ENCODE measurements at places on chromosomes 2 and 18.

DNA sequence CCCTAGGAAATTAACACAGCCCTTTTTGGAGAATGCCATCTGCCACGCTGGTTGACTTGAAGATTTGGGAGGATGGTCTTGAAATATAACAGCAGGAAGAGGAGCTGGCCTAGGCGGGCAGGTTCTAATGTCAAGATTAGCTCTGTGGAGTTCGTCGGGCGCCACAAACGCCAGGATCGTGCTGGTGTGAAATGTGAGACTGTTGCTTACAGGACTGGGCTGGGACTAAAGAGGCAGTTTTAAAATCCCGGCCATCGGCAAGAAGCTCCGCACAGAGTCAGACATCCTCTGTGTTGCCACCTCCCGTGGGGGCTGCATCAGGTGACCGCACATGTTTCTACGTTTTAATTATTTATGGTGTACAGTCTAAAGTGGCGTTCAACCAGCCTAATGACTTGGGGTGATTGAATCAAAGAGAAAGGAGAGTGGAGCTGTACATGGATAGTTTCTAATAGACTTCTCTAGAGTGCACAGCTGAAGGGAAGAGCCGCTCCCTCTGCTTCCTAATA lies 99.4 kb upstream of the BCL11A start:
- no peak for DNase-seq

DNA sequence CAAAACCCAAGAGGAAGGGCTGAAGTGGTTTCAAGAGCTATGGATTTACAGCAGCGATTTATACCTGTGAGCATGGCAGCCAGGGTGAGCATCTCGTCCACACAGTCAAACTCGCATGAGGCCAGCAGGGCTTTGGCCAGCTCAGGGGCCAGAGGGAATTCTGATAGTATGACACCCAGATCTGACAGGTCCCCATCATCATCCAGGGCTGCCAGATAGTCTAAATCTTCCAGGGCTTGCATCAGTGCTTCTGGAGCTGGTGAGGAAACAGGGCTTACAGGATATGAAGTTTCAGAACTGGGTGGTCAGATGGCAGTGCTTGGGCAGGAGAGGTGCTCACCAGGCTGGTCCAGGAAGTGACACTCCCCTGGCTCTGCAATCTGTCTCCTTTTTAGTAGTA lies 3.5 kb downstream of the DQX1 start:
- DNase-seq, result no peak

DNA sequence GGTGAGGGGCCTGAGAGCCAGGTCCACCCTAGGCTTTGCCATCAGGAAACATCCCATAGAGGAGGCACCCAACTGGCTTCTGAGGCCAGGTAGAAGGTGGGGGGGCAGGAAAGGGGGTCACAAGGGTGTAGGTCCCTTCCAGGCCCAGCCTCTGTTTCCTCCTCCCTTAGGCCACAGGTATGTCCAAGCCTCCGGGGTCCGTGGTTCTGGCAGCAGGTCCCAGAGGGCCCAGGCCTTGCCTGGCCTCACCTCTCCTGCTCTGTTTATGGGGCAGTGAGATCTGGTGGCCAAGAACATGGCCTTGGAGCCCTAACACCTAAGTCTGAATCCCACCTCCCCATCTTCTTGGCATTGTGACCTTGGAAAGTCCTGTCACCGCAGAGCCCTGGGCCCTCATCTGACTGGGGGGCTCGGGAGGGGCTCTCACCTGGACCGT lies 21.6 kb upstream of the GPR17 start:
- no peak for DNase-seq

GRCh38 chr2:223886726-223887125 lies 49.3 kb upstream of the AP1S3 start:
- no peak for DNase-seq

GRCh38 chr2:13542642-13543041 lies 825.9 kb downstream of the TRIB2 start:
- DNase-seq, result no peak

DNA sequence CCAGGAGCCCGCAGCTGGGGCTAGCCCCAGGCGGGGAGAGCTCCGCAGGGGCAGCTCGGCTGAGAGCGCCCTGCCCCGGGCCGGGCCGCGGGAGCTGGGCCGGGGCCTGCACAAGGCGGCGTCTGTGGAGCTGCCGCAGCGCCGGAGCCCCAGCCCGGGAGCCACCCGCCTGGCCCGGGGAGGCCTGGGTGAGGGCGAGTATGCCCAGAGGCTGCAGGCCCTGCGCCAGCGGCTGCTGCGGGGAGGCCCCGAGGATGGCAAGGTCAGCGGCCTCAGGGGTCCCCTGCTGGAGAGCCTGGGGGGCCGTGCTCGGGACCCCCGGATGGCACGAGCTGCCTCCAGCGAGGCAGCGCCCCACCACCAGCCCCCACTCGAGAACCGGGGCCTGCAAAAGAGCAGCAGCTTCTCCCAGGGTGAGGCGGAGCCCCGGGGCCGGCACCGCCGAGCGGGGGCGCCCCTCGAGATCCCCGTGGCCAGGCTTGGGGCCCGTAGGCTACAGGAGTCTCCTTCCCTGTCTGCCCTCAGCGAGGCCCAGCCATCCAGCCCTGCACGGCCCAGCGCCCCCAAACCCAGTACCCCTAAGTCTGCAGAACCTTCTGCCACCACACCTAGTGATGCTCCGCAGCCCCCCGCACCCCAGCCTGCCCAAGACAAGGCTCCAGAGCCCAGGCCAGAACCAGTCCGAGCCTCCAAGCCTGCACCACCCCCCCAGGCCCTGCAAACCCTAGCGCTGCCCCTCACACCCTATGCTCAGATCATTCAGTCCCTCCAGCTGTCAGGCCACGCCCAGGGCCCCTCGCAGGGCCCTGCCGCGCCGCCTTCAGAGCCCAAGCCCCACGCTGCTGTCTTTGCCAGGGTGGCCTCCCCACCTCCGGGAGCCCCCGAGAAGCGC lies 15.0 kb upstream of the GMPPA start:
- no peak for DNase-seq

DNA sequence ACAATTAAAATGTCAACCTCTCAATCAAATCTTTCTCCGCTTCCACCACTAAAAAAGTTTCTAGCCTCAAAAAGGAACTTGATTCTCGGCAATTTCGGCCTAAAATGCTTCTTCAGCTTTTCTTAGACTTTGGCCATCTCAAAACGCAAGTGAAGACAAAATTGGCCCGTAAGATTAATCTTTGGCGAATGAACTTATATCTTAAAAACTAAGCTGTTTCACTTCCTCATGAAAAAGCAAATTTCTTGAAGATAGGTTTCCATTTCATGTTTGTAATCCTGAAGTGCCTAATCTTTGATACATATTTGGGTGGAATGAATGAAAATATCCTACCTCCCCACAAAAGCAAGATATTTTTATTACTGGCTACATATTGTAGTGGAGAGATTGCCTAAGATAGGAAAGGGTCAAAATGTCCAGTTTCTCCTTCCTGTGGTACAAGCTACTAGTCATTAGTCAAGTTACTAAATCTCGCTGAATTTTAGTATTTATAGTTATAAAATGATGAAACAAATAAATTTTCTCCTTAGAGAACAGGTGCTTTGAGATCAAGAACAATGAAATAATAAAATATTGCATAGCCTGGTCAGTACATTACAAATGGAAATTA lies 85.4 kb upstream of the ZEB2 start:
- no peak for DNase-seq

- no peak for DNase-seq
These were observed 220.7 kb downstream of the CMPK2 start for GRCh38 chr2:6645004-6645403.

GRCh38 chr18:70279470-70279869 lies 9.4 kb upstream of the SOCS6 start:
- no peak for DNase-seq
